Activated CD8-positive, alpha-beta memory T cell treated with anti-CD3 and anti-CD28 coated beads for 1 hour (primary cell): ENCODE measurements at places on chromosomes 5 and 9.

GRCh38 chr5:97009212-97009898 is 73.5 kb downstream of the LNPEP start:
- no peak for DNase-seq

DNA sequence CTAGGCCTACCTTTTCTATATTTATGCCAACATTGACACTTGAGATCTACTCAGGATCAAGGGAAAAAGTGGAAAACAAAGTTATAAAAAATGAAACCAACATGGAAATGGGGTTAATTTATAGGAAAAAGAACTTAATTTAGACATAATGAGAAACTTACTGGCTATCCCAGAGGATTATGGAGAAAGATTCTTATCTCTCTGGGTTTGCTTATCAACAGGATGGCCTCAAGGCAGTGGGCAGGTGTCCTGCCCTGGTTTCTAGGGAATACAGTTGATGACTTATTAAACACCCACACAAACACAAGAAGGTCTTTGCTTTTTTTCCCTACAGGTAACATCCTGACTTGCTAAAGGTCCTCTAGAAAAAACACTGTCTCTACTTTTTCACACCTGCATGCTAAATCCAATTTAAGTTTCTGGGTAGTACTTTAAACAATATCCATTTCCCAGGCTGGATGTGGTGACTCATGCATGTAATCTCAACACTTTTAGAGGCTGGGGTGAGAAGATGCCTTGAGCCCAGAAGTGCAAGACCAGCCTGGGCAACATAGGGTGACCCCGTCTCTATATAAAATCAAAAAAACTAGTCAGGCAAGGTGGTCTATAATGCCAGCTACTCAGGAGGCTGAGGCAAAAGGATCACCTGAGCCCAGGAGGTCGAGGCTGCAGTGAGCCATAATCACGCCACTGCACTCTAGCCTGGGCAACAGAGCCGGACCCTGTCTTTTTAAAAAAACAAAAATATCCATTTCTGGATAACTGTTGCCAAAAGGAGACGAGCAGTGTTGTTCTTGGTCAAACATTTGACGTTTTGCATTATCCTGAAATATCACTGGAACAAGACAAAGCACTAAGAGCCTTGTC is 6.6 kb upstream of the ZNF608 start:
- DNase-seq, result no peak

- no peak for DNase-seq
Observed at GRCh38 chr5:75200776-75201175, 35.9 kb downstream of the ANKRD31 start.

DNA sequence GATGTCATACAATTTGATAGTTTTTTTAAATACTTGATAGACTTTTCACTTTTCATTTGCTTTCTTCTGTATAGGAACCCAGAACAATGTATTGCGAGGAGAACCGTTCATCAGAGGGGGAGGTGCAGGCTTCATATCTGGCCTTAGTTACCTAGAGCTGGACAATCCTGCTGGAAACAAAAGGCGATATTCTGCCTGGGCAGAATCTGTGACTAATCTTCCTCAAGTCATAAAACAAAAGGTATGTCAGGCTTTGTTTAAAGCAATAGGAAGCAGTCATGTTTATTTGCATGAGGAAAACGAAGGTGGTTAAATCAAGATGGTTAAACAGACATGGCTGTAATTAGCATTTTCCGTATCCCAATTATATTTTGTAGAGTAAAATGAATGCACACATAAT is 46.0 kb downstream of the C7 start:
- no peak for DNase-seq

- no peak for DNase-seq
Observed at GRCh38 chr5:67014957-67015400, 181.6 kb downstream of the CD180 start.

DNA sequence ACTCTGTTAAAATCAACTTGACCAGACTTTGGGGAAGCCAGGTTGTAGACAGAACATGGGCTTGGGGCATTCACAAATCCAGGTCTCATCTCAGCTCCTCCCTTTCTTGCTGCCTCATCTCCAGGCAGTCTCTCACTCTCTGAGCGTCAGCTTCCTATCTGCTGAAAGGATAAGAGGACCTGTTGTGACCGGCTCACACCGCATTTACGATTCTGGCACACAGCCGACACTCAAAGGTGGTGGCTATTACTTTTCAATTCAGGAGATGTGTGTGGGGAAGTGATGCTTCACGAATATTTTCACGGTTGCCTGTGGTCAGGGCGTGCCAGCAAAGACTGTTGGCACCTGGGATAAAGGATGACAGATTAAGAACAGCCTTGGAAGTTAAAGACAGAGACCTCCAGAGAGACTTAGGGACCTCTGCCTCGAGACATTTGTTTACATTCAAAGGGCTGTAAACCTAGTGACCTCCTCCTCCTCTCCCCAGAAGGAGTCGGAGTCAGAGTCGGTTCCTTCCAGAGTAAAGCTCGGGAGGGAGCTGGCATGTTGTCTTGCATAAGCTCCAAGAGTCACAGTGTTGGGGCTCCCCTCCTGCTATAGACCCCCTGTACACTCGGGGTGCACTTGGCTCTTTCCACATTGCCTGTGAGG is 83.2 kb downstream of the AK8 start:
- DNase-seq, result no peak

DNA sequence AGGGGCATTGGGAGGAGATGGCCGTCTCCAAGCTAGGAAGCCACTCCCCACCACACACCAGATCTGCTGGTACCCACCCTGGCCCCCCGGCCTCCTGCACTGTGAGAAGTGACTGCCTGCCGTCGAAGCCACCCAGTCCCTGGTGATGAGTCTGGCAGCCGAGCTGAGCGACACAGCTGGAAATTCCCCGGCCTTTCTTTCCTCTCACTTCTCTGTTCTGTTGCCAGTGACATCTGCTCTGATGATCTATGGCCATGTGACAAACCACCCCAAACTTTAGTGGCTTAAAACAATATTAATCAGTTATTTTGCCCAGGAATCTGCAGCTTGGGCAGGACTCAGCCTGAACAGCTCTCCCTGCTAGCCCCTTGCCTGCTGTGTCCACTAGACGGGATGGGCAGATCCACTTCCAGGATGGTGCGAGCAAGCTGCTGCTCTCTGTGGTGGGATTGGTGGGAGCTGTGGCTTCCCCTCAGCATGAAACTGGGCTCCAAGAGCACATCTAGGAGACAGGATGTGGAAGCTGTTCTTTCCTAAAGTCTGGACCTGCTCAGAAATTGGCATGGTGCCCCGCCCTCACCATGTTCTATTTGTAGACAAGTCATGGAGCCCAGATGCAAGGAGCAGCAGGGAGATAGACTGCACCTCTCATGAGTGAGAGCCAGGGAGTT is 211.2 kb downstream of the GADD45G start:
- DNase-seq, result no peak

DNA sequence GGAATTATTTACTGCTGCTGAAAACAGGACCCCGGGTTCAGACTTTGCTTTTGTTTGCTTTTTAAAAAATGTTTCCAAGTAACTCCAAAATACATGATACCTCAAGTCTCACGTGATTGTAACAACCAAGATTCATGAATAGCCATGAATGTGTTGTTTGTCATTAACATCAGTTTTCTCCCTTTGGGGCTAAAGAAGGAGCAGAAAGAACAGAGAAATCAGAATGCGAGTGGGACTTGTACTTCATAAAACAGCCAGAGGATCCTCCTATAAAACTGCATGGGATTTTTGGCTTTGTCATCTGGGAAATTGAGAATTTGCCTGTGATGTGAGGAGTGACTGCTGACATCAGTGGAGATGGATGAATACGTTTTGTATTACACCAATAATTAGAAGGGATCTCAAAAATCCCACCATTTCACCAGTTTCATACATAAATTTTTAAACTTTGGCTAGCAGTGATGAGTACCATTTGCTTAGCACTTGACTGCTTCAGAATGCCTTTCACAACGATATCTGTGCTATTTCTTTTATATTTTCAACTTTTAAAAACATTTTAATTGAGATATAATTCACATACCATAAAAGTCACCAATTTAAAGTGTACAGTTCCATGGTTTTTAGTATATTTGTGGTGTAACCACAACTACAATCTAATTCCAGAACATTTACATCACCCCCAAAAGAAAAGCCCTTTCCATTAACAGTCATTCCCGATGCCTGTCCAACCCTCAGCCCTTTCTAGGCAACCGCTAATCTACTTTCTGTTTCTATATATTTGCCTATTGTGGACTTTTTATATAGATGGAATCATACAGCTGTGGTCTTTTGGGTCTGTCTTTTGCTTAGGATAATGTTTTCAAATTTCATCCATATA is 126.9 kb upstream of the ANKRD55 start:
- DNase-seq, result no peak

GRCh38 chr5:71830681-71831539 is 111.8 kb downstream of the CARTPT start:
- DNase-seq, result no peak

DNA sequence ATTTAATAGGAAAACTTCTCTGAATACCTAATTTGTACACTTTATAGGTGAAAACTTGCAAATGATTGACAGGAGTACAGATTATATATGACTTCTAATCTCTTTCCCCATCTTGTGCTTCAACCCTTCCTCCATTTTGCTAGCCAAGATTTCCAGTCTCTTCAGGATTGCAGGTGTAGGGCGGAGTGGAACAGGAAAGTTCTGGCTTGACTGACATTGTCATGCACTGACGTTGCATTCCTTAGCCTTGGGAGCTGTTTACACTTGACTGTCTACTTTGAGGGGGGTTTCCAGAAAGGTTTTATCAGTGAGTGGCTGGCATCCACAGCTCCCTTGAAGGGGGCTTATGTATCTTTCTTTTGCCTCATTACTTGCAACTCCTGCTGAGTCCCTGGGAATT is 34.1 kb upstream of the GRIA1 start:
- no peak for DNase-seq

GRCh38 chr5:103264508-103264907 is 5.9 kb downstream of the MACIR start:
- DNase-seq, result no peak

- DNase-seq, result no peak
Observed at GRCh38 chr9:82129708-82130107, 141.1 kb downstream of the SPATA31D1 start.

DNA sequence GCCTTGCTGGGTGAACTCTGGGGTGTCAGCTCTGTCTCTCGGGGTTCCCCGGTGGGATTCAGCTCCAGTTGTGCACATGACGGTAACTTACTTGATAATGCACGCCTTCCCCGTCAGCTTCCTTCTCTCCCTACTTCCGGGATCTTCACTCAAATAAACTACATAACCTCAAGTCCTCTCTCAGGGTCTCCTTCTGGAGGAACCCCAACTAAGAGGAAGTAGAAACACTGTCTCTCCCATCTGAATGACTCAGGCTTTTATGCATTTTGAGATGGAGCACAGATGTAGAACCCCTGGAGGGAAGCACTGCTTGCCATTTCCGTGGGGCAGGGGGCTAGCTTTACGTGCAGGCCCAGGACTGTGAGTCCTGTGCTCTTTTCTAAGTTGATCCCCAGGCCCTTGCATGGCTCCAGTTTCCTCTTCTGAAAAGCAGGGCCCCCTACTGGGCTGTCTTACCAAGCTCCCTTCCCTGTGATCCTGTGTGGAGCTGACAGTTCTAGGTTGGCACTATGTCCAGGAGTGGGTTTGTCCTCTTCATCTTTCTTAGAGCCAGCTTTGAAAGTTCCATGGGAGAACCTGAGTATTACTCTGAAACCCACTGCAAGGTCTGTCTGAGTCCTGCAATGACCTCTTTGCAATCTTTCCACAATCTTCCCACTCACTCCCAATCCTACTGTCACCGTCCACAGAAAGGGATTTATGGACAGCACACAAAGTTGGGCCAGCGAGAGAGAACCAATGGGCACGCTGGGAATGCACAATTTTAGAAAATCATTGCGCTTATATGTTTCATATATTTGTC is 17.7 kb downstream of the S1PR3 start:
- DNase-seq, result no peak

DNA sequence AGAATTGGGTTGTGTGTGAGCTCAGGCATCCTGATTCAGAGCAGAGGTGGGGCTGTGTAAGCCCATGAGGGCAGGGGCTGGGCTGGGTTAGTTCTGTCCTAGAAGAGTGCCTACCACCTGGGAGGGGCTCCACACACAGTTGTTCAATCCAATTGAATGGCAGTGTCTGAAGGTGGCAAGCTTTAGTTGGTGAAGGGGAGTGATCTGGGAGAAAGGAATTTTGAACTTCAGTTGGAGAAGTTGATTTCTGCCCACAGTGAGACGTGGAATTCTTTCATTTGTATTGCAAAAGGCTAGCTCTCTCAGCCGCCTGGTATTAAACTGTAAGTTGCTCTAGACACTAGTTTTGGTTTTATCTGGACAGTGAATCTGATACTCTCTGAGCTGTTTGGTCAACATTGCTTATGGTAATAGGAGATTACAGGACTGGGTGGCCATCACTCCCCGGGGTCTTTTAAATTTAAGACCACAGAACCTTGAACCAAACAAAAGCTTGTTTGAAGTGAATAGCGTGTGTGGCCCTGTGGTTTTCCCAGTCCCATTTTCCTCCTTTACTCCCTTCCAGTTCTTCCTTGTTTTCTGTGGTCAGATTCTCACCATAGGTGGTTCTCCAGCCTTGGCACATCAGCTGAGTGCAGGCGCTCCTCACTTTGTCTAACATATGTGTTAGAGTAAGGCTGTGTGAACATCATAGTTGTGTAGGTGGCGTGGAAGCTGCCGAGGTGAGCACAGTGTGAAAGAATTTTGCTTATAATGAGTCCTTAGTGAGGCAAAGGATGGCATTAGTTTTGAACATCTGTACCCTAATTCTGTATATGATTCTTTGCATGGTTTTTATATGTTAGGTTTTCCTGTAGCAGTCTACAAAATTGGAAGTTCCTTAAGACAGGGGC is 78.0 kb downstream of the ARHGAP26 start:
- DNase-seq, result no peak
